A172 (cell line): ENCODE measurements at places on chromosomes 13 and 19. TPM values are rescaled to one million over a fixed set of nuclear protein-coding genes. Genes with fewer than 3 reads are reported as not detected.
A peak's percentile ranks its signal among the peaks of the same experiment; 100 is the strongest.

- no peak for DNase-seq
Observed at GRCh38 chr19:2806736-2807378, 12.8 kb upstream of the ZNF554 start.

- DNase-seq: no peak
Observed at GRCh38 chr19:20273376-20273775, 106.4 kb downstream of the ZNF486 start.

GRCh38 chr13:42494157-42494556 is 79.8 kb upstream of the TNFSF11 start:
- no peak for DNase-seq

DNA sequence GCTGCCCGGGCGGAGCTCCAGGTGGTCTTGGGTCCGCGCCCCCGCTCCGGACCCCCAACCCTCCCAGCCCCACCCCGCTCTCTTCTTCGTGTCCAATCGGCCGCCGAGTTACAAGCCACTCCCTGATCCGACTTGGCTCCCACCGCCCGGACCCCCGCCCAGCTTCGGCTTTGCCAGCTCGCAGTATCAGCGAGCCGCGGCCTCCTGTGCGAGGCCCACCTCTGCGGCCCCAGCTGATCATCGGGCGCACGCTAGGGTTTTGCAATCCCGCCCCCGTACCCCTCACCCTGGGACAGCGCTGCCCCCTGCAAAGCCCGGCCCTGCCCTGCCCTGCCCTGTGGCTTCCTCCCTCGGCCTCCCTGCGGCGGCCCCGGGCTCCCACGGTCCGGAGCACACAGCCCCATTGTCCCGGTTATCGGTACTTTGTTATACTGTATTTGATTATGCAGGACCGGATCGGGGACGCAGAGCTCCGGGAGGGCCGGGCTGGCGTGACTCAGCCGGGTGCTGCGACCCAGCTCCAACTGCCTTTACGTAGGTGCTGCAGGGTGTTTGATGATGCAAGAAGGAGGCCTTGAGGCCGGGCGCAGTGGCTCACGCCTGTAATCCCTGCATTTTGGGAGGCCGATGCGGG is 598 bp upstream of the LPAR2 start:
- no peak for DNase-seq

CBY2 gene
- not detected in 2 replicates for total RNA-seq

DNA sequence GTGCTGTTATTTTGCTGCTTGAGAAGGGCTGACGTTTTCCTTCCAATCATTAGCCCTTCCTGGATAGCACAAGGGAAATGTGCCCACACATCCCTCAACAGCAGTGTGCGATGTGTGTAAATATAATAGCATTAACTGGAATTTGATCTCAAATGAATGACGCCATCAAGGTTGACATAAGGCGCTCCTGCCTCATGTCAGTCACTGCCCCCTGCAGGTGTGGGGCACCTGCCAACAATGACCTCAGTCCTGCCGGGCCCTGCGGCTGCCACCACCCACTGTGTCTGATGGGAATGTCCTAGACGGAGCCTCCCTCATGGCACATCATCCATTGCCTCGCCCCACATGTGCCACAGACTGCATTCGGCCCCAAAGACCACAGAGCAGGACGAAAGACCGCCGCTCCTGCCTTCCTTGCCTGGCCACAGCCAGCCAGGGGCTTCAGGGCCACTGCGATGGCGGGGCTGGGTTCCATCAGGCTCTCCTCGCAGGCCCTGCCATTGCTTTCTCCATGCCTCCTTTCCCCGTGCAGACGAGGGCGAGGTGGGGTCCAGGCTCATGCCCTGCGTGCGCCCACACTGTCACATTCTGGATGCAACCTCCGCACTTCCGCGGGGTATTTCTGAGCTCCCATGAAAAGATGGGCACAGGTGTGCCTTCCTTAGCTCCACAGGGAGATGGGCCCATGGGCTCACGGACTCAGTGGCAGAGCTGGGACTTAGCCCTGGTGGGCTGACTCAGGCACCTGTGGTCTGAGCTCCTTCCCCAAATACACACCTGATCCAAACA is 146.7 kb downstream of the SOX1 start:
- DNase-seq: no peak

TMEM221 gene
- total RNA-seq: 0.07 TPM in 1 of 2 replicates, not detected in the other

DNA sequence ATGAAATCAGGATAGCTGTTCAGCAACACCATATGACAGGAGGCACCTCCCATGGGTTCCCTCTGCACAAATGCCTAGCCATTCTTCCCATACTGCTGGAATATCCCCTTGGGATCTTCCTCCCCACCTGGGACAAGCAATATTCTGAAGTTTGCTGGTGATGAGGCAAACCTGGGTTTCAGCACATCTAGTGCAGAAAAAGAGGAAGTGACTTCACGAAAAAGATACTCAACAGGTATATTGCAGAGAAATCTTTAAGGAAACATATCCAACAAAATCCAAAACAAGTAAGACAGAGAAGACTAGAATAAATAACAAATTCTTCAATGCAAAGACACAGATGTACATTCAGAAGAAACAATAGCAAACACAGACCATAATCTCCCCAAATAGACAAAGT is 1497.0 kb downstream of the PCDH9 start:
- no peak for DNase-seq

ZNF460 gene
- 40.2 and 41.8 TPM in 2 replicates for total RNA-seq

DIAPH3 gene
- 25.6 and 27.1 TPM in 2 replicates for total RNA-seq

DNA sequence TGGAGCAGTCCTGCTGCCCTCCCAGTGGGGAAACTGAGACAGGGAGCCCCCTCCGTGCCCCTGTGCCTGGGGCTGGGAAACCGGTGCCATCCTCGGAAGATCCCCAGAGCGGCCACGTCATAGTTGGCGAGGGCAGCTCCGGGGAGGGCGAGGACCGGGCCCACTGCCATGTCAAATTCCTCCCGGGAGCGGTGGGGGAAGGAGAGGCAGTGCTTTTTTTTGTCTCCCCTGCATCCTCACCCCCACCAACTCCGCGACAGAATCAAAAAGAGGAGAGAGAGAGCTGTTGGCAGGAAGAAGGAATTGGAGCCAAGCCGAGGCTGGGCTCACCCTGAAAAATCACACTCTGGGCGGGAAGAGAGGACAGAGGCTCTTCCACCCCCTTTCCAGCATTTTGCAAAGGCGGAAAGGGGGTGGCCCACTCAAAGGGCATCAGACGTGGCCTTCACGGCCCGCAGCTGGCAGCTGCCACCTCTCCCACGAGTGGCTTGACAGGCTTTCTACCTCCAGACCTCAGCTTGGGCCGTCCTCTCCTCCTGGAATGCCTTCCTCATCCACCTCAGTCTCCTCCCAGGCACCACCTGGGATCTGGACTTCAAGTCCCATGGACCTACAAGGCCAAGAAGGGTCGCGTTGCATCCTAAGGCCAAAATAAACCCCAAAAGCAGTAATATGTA is 19.6 kb upstream of the NFIC start:
- DNase-seq: peak; percentile 83

GRCh38 chr13:31725841-31726240 is 13.5 kb upstream of the RXFP2 start:
- peak; percentile 60 for DNase-seq

DNA sequence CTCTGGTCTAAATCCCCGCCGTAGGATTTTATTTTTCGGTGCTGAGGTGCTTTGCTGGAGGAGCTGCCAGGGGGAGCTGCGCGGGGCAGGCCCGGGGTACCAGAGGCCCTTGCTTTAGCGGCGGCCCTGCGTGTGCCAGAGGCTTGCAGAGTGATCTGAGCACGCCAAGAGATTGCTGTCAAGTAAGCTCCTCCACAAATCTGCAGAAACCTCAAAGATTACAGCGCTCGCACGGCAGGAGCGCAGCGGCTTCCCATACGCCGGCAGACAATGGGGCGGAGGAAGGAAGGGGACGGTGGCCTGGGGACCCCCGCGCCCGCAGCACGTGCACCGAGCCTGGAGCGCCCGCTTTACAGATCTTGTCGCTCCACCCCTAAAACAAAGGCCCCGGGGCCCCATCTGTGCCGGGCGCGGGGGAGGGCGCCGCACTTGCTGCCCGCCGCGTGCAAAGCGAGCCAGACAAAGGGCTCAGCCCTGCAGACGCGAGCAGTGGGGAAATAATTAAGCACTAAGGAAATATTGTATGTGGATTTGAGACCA is 9.1 kb upstream of the C19orf12 start:
- DNase-seq: no peak

DNA sequence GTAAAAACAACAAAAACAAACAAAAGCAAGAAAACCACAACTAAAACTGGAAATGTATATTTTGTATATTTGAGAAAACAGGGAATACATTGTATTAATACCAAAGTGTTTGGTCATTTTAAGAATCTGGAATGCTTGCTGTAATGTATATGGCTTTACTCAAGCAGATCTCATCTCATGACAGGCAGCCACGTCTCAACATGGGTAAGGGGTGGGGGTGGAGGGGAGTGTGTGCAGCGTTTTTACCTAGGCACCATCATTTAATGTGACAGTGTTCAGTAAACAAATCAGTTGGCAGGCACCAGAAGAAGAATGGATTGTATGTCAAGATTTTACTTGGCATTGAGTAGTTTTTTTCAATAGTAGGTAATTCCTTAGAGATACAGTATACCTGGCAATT is 17.1 kb downstream of the KLF5 start:
- no peak for DNase-seq

DNA sequence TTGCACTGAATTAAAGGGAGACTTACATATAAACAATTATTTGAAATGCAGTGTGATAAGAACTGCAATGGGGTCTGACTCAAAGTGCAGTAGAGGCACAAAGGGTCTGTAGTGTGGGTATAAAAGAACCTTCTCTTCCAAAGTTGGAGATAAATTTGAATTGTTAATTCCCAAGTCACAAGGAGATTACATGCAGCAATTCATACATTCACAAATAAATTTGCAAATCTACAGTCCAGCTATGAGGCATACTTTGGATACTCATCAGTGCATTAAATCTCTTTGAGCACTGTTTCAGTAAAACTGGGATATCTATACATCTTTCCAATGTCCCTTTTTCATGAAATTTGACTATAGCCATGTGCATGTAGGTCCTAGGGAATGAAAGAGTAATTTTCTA is 799.4 kb downstream of the PCDH9 start:
- DNase-seq: no peak

INSR gene
- 7.2 and 8.4 TPM in 2 replicates for total RNA-seq

DNA sequence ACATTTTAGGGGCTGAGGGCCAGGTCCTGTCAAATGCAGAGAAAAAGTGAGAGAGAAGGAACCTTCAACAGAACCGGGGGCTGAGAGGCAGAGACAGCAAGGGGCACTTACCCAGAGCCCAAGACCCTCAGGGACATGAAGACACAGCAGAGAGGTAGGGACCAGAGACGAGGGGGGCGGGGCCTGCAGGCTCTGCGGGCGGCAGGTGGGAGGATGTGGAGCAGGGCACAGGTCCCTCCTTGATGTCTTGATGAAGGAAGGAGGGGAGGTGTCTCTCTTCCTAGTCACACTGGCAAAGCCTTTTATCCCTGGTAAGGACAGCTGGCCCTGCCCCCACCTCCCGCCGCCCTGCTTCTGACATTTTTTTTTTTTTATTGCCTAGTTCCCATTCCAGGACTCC is at the start of gene KLK14:
TSS of gene KLK14 (minus strand) at position 277 of the 400 bp plus-strand sequence. CDS start at position 4, 273 bp downstream.
- DNase-seq: no peak

DNA sequence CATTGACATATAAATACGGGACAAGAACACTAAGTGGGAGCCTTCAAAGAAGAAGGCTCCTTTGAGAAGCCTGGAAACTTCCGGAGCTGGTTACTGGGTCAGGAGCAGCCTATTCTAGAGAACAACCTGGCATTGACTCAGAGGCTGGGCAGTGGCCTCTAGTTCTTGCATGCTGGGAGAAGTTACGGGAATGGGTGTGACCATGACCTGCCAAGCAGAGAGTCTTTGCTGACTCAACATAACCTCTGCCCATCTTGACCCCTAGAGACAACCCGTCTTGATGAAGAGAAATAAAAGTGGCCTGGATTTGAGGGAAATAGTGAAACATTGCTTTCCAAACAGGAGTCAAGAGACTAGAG is 21.0 kb downstream of the STARD13 start:
- DNase-seq: no peak

PABPC3 gene
- not detected in 2 replicates for total RNA-seq

ZNF776 gene
- total RNA-seq: 20.9 and 26.1 TPM in 2 replicates

DNA sequence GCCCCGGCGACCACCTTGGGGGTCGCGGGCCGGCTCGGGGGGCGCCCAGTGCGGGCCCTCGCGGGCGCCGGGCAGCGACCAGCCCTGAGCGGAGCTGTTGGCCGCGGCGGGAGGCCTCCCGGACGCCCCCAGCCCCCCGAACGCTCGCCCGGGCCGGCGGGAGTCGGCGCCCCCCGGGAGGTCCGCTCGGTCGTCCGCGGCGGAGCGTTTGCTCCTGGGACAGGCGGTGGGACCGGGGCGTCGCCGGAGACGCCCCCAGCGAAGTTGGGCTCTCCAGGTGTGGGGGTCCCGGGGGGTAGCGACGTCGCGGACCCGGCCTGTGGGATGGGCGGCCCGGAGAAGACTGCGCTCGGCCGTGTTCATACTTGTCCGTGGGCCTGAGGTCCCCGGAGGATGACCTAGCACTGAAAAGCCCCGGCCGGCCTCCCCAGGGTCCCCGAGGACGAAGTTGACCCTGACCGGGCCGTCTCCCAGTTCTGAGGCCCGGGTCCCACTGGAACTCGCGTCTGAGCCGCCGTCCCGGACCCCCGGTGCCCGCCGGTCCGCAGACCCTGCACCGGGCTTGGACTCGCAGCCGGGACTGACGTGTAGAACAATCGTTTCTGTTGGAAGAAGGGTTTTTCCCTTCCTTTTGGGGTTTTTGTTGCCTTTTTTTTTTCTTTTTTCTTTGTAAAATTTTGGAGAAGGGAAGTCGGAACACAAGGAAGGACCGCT is 729 bp downstream of the STK11 start:
- no peak for DNase-seq

- peak; percentile 46 for DNase-seq
Observed at GRCh38 chr13:92197669-92198068, 799.2 kb downstream of the GPC5 start.

TTC9B gene
- total RNA-seq: 0.29 TPM in 1 of 2 replicates, not detected in the other

- no peak for DNase-seq
Observed at GRCh38 chr13:102881819-102882686, 36.2 kb downstream of the ERCC5 start.

- no peak for DNase-seq
Observed at GRCh38 chr19:12689581-12690216, 1.9 kb downstream of the GNG14 start.

PTGIR gene
- 1.1 and 1.6 TPM in 2 replicates for total RNA-seq

- no peak for DNase-seq
Observed at GRCh38 chr13:28531845-28532387, 37.0 kb upstream of the FLT1 start.

- peak; percentile 74 for DNase-seq
Observed at GRCh38 chr13:60572003-60572798, 175.2 kb downstream of the TDRD3 start.

PVR gene
- 60.2 and 76.1 TPM in 2 replicates for total RNA-seq

DNA sequence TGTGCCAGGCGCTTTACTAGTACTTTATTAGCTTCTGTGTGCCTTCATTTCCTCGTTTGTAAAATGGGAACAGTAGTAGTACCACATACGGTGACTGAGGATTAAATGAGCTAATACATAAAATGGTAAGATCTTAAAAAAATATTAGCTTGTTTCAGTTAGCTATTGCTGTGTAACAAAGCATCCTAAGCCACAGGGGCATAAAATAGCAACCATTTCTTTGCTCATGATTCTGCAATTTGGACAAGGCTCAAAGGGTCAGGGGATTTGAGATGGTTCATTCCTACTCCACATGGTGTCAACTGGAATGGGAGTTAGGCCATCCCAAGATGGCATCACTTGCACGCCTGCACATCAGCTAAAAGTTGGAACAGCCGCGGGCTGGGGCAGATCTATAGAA is 13.3 kb downstream of the DYRK1B start:
- DNase-seq: no peak

- no peak for DNase-seq
Observed at GRCh38 chr13:50382511-50382910, 367.3 kb downstream of the KCNRG start.

PTPRH gene
- 12.3 and 18.4 TPM in 2 replicates for total RNA-seq

GRCh38 chr13:46721054-46721453 is 75.9 kb downstream of the ESD start:
- peak; percentile 22 for DNase-seq
